Naive thymus-derived CD8-positive, alpha-beta T cell (primary cell): ENCODE measurements at places on chromosomes 6 and 20.

- no peak for DNase-seq
These were observed 155.2 kb downstream of the TFAP2A start for GRCh38 chr6:10259671-10260070.

DNA sequence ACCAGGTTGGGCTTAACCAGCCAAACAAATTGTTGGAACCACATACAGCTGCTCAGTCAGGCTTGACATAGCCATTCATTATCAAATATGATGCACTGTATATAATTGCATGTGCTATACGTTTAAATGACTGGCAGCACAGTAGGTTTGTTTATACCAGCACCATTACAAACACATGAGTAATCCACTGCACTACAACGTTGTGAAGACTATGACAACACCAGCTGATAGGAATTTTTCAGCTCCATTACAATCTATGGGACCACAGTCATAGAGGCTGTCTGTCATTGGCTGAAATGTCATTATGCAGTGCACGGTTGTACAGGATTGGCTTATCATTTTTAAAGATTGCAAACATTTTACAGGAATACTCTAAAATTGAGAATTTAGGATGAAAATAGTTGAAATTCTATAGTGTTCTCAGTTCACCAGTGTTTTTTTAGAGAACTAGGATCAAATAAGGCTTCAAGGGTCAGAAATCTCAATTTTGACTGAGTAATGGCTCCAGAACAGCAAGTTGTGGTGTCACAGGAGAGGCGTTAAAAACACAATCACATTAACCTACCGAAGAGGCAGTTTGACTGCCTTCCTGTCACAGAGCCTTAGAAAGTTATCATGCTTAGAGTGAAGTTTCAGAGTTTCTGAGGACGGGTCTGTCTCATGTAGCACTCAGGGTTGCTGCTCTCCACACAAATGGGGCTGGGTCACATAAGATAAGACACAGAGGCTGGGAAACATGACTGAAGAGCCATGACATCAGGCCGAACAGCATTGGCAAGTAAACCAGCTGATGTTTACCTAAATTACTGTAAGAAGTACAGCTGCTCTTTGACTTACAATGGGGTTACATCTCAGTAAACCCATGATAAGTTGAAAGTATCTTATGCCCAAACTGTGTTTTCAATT is 60.7 kb upstream of the SMLR1 start:
- DNase-seq, result no peak

DNA sequence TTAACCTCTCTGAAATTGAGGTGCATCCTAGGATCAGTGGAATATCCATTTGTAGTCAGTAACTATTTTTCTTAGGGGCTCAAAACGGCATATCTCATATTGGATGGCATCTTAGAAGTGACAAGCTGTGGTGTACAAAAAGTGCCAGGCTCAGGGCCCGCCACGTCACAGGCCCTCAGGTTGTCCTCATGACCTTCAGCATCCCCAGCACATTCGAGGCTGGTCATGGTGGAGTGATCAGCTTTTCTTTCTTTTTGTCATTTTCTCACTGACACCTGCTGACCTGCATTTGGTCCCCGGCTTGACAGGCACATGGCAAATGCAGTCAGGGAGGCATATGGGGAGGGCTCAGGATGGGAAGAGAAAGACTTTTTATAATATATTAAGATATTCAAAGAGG is 7.1 kb upstream of the E2F1 start:
- no peak for DNase-seq

DNA sequence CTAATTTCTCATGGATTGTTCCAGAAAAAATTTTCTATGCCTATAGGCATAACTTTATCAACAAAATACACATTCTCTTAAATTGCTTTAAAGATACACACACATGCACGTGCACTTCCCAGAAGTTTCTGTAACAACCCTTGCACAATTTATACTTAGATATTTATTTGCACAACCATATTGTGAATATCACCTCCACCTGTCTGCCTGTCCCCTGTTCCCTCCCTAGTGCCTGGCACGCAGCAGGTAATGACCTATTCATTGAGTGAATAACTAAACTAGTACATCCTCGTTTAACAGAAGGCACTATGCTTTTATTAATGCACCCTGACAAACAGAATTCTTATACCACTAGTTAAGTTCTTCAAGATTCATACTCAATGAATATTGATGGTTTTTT is 198.9 kb downstream of the BCAS1 start:
- DNase-seq, result no peak

DNA sequence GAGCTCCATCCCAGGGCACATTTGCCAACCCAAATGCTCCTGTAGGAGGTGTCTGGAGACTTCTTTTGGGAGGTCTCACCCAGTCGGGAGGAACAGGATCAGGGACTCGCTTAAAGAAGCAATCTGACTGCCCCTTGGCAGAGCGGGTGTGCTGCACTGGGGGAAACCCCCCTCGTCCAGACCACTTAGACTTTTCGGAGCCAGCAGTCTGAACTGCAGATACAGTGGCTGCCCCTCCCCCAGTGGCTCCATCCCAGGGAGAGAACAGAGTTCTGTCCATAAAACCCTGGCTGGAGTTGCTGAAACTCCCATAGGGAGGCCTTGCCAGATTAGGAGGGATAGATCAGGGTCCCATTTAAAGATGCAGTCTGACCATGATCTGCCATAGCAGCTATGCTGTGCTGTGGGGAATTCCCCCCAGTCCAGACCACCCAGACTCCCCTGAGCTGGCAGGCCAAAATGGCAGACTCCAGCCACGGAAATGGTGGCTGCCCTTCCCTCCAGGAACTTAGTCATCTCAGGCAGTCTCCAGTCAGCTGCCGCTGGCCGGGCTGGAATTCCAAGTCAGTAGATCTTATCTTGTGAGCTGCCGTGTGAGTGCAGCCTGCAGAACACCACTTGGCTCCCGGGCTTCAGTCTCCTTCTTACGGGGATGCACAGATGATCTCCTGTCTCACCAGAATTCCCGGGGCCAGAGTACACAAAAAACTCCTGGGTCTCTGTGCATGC is 278.1 kb upstream of the SASH1 start:
- DNase-seq, result no peak

DNA sequence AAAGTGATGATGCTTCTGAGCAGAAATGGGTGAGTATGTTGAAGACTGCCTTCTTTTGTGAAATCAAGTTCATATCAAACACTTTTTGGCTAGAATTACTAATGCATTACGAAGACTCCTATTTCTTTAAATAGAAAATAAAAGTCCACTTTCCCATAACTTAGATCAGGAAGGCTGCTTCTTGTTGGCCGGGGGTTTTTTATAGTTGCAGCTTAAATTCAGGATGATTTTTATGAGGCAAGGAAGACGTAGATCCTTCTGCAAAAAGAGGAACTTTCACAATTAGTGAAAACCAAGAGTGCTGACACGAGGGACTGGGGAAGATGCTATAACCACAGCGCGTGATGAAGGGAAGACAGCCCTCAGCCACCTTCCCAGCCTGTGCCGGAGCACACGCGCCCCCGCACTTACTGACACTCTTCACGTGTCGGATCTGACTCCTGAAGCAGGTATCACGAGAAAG is 206.1 kb upstream of the PRDM1 start:
- no peak for DNase-seq

- DNase-seq, result no peak
These were observed 101.1 kb upstream of the LRFN2 start for GRCh38 chr6:40688214-40688761.
